ENCODE measurements at places on chromosomes 2 and 18.

DNA sequence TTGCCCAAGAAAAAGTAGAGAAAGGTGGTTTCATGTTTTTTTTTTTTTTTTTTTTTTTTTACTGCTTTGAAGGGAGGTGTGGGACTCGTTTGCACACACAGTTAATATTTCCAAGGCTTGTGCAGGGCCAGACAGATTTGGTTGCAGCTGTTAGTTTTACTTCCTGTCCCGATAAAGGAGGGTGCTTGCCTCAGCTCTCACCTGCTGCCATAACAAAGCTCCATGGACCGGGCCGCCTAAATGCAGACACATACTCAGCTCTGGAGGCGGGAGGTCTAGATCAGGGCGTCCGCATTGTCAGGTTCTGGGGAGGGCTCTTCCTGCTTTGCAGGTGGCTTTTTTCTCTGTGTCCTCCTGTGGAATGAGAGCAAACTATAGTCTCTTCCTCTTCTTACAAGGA is 69.9 kb downstream of the ODC1 start:
- DNase-seq, result no peak

DNA sequence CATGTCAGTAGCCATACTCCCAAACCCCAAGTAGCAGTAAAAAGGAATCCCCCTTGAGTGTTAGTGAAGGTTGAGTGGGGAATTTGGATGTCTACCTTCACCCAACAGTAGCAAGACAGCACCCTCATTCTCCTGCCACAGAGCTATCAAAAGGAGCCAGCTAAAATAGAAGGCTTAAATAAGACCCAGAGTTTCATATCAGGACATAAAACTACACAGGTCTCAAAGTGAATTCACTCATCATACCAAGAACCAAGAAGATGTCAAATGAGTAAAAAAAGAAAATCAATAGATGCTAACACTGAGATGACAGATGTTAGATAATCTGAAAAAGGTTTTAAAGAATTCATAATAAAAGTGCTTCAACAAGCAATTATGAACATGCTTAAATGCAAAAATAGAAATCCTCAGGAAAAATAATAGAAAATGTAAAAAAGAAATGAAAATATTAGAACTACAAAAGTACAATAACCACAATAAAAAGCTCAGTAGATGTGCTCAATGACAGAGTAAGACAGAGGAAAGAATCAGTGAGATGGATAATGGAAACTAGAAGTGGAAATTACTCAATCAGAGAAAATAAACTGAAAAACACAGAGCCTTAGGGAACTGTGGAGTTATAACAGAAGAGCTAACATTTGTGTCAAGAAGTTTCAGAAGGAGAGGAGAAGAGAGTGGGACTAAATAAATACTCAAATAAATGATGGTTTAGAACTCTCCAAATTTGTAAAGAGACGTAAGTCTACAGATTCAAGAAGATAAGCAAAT is 90.5 kb downstream of the EDAR start:
- DNase-seq, result no peak

DNA sequence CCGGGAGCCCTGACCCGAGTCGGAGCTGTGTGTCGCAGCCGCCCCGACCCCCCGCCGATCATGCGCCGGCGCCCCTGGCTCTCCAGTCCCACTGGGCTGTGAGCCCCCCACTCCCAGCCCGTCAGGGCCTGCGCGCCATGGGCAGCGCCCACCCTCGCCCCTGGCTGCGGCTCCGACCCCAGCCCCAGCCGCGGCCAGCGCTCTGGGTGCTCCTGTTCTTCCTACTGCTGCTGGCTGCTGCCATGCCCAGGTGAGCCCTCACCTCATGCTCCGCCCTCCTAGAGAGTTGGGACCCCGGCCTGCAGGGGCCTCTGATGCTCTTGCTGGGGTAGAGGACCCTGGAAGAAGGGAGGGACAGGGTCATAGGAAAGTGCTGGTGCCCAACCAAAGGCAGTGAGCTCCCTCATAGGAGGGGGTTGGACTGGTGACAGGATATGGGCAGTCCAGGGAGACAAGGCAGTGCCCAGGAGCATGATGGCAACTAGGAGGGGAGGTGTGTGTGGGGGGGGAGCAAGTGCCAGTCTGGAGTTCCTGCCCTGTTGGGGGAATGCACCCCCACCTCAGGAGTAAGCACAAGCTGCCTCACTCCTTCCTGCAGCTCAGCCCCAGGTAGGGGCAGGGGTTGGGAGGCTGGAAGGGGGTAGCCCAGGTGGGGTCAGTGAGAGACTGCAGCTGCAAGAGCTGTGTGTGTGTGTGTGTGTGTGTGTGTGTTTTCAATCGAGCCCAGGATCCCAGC is 375 bp downstream of the WNT10A start:
- no peak for DNase-seq

DNA sequence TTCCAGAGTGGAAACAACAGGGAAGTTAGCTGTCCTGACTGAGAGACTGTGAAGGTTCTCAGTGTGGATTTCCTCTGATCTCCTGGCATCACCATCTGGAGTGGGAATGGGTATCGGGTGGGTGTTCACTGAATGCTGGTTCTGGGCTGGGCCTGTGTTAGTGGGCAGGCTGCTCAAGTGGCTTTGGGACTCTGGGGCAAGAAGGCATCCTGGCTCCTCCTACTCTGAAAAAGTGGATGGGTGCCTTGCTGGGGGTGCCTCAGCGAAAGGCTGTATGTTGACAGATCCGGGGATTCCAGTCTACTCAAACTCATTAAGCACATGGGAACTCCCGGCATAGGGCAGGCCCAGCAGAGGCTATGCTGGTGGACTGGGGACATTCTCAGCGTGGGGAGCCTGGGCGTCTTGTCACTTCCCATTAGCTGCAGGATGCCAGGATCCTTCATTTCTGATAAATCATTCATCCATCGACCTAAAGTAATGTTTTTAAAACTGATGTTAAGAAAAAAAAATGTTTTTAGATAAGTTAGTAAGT is 27.5 kb upstream of the CHRNA1 start:
- no peak for DNase-seq

GRCh38 chr18:26103579-26103978 is 13.2 kb upstream of the SS18 start:
- DNase-seq, result no peak

DNA sequence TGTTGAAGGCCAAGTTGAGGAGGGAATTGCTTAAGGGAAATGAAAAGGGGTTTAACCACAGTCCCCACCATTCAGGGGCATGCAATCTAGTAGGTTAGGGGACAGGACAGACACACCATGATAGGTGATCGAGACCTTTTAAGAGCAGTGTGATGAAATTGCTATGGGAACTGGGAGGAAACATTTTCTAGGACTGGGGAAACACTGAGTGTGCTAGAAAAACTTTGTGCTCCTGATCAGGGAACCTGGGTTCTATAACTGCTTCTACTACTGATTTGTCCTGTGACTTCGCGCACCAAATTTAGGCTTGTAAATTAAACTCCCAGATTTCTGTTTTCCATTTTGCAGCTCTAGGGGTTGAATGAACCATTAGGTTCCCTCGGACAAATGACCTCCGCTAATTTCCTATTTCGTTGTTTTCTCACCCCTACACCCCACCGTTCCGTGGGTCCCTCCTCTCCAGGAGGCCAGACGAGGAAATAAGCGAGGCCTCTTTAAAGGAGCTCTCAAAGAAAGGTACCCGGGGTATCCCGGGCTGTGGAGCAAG is 371 bp upstream of the LCLAT1 start:
- no peak for DNase-seq

- DNase-seq, result no peak
Measured at GRCh38 chr2:2148776-2149175, 182.3 kb downstream of the MYT1L start.

- DNase-seq, result no peak
Measured at GRCh38 chr2:21092308-21092869, 31.4 kb upstream of the TDRD15 start.

- DNase-seq, result no peak
Measured at GRCh38 chr18:59141294-59142068, 1.8 kb downstream of the SEC11C start.

Measured in stimulated activated effector memory CD8-positive, alpha-beta T cell treated with anti-CD3 and anti-CD28 coated beads, Interleukin-12 subunit alpha, Interleukin-12 subunit beta, amount 100 ng/mL, for 72 hours (primary cell).